Foreskin keratinocyte (primary cell): ENCODE measurements at places on chromosomes 7 and 10.
A peak's percentile ranks its signal among the peaks of the same experiment; 100 is the strongest.

DNA sequence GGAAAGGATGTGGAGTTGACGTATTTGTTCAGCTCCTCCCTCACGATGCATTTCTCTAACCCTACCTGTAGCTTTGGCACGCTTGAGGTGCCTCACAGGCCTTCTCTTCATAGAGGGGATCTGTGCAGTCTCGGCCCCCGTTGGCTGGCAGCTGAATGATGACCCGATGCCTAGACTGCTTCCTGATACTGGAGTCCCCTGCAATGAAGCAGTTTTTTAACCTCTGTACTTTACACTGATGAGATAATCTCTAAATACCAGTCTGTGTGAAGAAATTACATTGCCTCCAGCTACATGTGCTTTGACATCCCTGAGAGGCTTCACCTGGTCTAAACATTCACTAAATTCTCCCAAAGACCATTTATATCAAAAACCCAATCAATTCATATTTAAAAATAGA, 370.1 kb downstream of the THSD7A start:
- DNase-seq = no peak

DNA sequence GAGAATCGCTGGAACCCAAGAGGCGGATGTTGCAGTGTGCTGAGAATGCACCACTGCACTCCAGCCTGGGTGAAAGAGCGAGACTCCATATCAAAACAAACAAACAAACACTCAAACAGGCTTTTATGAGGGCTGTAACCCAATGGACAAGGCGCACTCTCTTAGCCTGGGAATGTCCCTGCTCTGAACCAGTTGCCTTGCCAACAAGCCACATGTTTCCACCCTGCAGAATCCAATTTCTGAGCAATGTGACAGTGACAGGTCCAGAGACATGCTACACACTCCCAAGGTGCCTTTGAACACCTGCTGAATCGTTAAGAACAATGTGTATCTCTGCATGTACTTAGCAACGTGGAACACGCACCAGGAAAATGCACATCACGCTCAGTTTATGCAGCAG, 186.8 kb upstream of the AUTS2 start:
- no peak for DNase-seq

DNA sequence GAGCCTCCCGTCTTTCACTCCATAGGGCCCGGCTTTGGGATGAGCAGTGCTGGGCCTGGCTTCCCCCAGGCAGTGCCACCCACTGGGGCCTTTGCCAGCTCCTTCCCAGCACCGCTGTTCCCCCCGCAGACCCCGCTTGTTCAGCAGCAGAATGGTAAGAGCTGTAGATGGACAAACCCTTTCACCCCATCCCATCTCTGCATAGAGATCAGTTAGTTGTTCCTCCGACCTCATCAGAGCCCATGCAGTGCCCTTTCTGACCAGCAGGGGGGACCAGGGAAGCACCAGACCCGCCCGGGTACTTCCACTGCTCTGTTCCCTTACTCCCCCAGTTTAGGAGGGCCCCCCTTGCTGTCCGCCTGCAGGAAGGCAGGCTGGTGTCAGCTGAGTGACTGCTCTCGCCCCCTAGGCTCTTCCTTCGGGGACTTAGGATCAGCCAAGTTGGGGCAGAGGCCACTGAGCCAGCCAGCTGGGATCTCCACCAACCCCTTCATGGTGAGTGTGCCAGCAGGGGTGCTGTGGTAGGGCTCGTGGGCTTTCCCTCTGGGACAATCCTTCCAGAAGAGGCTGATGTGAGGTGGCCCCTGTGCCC, 9.8 kb downstream of the SAP25 start:
- DNase-seq = no peak

- no peak for DNase-seq
These were observed 37.4 kb downstream of the RASGEF1A start for GRCh38 chr10:43229208-43230061.

GRCh38 chr7:135602304-135602703, 44.6 kb downstream of the NUP205 start:
- no peak for DNase-seq

DNA sequence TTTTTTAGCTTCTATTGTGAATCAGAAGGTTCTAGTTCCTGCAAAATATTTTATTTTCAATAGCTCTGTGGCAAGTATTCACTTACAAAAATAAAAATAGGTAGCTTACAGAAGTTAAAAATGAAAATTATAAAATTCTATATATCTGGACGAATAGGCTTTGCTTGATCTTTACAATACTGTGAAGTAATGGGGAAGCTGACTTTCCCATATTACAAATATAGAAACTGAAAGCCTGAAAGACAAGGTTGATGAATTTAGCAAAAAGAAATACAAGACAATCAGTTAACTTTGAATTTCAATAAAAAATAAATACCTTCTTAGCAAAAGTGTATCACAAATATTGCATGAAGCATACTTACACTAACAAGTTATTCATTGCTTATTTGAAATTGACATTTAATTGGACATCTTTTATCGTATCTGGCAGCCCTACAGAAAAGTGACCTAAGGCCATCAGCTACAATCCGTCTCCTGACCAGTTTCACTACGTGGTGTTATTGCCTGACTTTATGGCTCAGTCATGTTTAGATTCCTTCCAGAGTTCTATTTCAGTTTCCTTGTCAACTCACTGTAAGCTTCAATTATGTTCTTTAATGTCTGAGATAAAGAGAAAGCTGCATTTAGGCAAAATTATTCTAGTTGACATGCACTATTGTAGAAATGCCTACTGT, 310.5 kb upstream of the HGF start:
- no peak for DNase-seq

DNA sequence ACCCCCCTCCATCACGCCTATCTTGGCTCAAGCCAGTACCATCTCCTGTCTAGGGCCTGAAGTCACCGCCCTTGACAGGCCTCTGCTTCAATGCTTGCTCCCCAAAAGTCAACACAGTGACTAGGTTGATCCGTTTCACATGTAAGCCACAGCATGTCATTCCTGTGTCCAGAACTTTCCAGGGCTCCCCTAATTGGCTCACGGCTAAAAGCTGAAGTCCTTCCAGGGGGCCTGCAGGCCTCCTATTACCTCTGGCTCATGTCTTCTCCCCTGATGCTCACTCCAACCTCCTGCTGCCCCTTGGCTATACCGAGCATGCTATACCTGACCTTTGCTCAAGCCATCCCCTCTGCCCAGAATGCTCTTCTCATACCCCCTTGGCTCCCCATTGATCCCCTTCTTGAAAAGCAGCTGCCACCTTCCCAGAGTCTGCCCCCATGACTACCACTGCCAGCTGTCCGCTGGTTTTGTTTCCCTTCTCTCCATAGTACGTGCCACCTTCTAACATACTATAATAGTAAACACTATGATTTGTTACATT, 39.1 kb downstream of the CPXM2 start:
- no peak for DNase-seq

DNA sequence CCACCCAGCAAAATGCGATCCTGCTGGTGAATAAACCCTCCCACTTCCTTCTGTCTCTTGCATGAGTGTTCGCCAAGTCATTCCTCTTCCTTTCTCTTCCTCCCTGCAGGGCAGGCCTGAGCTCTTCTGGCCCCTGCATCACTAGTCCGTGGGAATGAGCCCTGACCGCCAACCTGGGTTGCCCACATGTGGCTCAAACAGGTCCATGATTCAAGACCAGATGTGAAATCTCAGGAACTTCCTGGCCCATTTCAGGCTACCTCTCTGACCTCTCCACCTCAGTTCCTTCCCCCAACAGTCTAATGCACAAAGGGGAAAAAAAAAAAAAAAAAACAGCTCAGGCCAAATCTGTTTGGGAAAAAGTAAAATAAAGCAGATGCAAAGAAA, 5.4 kb upstream of the YWHAG start:
- DNase-seq = peak; percentile 55

- no peak for DNase-seq
These were observed 12.1 kb downstream of the TAX1BP1 start for GRCh38 chr7:27751888-27752660.

- peak; percentile 30 for DNase-seq
These were observed 130.9 kb downstream of the SND1 start for GRCh38 chr7:127782654-127783559.

DNA sequence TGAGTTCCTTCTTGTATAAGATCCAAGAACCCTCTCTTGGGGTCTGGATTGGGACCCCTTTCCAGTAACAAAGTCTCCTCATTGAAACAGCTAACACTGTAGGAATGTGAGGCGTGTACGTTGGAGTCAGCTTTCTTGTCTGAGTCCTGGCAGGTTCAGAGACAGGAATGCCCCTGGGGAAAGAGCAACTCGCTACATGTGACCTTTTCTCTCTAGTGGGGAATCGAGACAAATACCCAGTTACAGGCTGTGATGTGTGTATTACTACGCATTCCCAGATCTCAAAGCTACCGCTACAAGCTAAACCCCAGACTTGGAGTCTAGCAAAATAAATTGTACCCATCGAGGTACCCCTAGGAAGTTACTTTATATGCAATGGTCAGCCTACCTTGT, 85.6 kb upstream of the FRMD4A start:
- DNase-seq = peak; percentile 77

- DNase-seq = peak; percentile 25
These were observed 6.3 kb downstream of the KIAA1217 start for GRCh38 chr10:24215196-24215595.

DNA sequence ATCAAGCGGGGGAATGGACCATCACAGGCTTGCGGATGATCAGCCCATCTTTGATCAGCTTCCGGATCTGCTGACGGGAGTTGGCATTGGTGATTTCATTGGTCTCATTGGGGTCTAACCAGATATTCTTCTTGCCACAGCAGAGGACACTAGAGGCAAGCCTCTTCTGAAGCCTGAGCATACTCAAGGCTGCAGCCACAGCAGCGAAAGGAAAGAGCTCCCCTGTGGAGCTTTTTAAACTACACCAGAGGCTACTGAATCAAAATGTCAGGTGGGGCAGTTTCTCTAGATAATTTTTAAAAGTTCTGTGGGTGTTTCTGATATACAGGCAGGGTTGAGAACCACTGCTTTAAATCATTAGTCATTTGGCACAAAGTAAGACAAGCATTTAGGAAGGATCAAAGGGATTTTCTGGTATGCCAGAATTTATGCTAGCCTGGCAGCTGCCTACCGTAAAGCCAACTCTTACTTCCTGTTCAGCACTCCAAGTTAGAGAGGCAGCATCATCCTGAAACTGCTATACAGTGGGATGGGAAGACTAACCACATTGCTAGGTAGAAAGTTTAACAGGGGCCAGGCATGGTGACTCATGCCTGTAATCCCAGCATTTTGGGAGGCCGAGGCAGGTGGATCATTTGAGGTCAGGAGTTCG, 7.0 kb downstream of the NAPEPLD start:
- no peak for DNase-seq

DNA sequence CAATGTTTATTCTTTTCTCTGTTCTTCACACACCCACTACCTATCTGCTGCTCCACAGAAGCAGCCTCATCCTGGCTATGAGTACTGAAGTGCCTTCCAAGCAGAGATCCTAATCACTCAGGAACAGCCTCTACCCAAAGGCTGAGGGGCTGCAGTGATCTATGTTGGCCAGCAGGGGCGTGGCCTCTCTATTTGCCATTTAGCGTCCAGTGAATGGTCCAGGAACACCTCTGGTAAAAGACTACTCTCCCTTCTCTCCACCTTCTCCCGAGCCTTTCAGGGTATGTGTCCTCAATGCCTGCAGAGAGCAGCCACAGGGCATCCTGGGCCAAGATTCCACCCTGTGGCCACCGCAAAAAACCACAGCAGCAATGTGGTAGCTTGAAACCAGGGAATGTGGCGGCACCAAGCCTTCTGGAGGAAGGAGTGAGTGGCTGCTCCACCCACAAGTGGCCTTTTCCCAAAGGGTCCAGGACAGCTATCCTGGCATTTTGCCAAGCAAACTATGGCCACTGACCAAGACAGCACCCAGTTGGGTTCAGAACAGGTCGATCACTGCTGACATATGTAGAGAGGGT, 70.9 kb downstream of the SYPL1 start:
- no peak for DNase-seq

DNA sequence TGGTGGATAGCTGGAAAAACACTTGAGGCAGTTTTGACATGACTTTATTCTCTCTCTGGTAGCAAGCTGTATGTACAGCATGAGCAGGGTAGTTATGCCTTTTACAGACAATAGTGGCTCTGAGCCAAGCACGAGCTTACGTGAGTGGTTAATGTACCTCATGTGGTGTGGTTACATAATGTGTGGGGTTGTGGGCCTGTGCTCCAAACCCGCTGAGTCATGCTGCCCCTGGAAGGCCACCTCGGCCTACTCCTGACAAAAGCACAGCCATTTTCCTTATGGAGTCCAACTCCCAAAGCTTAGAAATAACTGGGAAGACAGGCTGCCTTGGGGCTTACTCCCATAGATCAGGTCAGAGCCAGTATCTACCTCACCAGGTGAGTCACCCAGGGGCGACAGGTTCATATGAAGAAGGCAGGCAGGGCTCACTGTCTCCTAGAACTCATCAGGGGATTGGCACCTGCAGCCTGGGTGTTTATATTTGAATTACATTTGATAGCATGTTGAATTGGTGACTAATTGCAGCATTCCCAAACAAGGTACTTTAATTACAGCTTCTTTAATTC, 404.5 kb downstream of the ADRA2A start:
- DNase-seq = peak; percentile 66

- peak; percentile 30 for DNase-seq
These were observed 245.3 kb downstream of the EBF3 start for GRCh38 chr10:129718548-129719414.

DNA sequence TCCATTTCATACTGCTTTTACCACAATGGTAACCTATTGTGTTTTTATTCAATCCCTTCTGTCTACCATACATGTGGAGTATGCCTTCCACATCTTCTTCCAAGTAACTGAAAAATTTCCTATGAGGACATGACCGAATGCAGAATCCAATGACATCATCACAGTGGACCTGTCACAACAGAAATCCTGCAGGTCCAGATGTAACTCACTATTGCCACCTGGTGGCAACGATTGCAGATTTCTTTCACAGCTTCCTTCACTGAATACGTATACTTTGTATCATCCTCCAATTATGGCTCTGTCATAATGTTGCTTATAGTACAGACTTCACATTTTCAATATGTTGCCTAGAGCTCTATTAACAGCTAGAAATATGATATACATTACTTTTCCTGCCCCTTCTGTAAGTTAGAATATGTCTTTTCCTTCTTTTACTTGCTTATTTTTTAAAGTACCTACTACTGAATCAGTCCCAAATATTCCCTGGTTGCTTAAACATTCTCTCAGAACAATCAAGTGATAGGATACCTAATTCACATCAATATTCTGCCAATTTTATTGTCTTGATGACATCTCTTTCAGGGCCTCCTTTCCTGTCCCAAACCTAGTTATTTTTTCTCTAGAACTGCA, 45.4 kb downstream of the SLC13A1 start:
- DNase-seq = peak; percentile 51

DNA sequence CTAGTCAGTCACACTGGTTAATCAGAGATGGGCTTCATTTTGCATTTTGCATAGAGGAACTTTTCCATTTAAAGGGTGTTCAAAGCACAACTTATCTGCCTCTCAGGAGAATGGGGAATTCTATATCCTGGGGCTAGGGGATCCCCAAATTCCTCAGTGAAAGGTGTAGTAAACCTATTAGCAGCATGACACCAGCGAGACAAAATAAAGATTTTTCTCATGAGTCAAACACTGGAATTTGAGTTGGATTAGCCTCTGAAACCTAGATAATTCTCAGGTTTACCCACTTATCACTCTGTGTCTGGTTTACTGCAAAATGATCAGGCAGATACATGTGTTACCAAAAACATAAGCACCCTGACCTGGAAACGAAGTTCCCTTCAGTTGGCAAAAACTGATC, 2.1 kb downstream of the AFAP1L2 start:
- peak; percentile 65 for DNase-seq
